Endothelial cell of coronary artery (primary cell): ENCODE measurements at places on chromosomes 2 and 18. TPM values are rescaled to one million over a fixed set of nuclear protein-coding genes. Genes with fewer than 3 reads are reported as not detected.

The ABCG5 gene
- not detected in 2 replicates for total RNA-seq

The MDH1B gene
- 0.28 and 0.72 TPM in 2 replicates for total RNA-seq

The RAB27B gene
- total RNA-seq: 0.54 and 3.5 TPM in 2 replicates

The ERBB4 gene
- under 0.01 and 0.28 TPM in 2 replicates for total RNA-seq

The HOXD3 gene
- 0.54 and 2.4 TPM in 2 replicates for total RNA-seq

The NEUROD1 gene
- not detected in 2 replicates for total RNA-seq

The RFTN2 gene
- 3.8 and 5.1 TPM in 2 replicates for total RNA-seq

The TTR gene
- not detected in 2 replicates for total RNA-seq

The GKN2 gene
- 0.18 TPM in 1 of 2 replicates, not detected in the other for total RNA-seq
